ENCODE measurements at places on chromosomes 2 and 18.

DNA sequence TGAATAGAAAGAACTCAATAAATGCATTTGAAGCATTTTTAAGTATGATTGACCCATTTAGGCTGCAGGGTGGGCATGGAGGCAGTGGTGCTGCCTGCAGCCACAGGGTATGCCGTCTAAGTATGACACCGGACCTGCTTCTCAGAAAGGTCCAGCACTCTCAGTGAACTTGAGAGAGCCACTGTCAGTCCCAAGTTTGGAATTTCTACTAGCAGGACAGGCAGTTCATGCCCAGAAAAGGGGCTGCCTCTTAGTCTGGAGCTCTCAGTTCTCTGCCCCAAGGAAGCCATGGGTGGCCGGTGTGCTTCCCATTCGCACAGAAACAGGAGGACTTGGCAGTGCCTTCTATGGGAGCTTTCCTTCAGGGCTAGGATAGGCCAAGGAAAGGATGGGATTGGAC, 24.0 kb upstream of the MYCN start:
- no peak for DNase-seq

- DNase-seq: no peak
Observed at GRCh38 chr2:36300697-36301096, 54.9 kb upstream of the CRIM1 start.

DNA sequence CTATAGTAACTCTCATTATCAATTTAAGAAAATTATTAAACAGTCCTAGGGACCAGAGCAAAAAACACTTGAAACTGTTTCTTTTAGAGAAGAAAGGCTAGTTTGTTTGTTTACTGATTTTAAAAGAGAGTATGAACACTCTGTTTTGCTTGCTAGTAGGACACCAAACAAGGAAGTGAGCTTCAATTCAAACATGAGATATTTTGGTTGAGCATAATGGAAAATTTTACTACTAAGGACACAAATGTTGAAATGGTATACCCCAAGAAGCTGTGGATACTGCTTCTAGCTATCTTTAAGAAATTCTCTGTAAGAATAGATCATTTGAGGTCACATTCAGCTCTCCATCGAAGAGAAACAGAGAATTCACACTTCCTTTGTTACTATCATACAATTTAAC, 216.3 kb upstream of the SMAD7 start:
- DNase-seq: no peak

- DNase-seq: no peak
Observed at GRCh38 chr2:48126162-48126561, 219.9 kb upstream of the FBXO11 start.

DNA sequence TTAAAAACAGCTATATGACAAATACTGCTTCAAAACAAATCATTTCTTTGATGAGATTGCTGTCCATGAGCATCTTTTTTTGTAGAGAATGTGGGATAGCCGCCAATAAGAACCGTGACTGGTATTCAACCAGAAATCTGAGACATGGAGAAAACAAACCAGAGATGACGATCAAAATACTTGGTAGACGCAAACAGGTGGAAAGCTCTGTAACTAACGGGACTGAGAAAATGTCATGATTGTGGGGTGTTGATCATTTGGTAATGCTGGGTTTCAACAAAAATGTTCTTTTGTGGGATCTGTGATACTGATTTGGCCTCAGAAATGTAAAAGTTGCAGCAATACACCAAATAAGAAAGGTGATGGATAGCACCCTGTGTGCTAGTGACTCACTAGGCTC, 364.8 kb downstream of the NYAP2 start:
- no peak for DNase-seq

- DNase-seq: no peak
Observed at GRCh38 chr2:120367221-120367620, 21.3 kb downstream of the INHBB start.

- no peak for DNase-seq
Observed at GRCh38 chr2:80078290-80079036, 226.1 kb downstream of the LRRTM1 start.

DNA sequence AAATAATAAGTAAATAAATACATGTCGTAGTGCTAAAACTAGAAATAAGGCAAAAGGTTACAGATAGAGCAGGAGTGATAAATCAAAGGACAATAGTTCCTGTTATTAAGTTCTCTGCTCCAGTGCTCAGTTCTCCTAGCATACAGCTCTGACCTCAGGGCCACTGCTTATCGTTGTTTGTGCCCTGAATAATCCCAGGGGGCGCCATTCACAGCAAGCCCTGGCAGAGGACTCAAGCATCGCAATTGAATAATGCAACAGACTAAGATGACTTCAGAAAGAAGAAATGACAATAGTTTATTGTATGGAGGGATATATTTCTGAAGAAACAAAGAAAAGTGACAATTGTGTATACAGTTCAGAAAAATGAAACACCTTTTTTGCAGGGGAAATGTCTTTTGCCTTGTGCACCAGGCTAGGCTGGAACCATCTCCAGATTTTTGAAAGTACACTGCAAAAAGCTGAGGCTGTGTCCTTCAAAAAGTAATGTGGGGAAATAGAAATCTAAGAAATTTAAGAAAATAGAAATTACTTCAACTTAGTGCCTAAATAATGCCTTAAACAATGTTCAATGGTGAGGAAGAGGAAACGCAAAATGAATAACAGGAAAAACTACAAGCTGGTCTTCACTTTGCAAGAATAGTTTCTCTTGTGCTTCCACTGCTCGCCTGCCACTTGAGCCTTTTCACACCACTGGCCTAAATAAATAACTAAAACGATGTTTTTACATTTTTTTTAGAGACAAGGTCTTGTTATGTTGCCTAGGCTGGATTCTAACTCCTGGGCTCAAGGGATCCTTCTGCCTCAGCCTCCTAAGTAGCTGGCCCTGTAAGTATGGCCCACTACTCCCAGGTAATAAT, 19.0 kb upstream of the CCNYL1 start:
- peak; percentile 50 for DNase-seq

GRCh38 chr2:168694866-168695265, 107.6 kb upstream of the NOSTRIN start:
- DNase-seq: no peak

GRCh38 chr2:45033302-45033701, 24.1 kb upstream of the SIX2 start:
- no peak for DNase-seq

GRCh38 chr2:100126897-100127401, 15.4 kb downstream of the AFF3 start:
- no peak for DNase-seq

DNA sequence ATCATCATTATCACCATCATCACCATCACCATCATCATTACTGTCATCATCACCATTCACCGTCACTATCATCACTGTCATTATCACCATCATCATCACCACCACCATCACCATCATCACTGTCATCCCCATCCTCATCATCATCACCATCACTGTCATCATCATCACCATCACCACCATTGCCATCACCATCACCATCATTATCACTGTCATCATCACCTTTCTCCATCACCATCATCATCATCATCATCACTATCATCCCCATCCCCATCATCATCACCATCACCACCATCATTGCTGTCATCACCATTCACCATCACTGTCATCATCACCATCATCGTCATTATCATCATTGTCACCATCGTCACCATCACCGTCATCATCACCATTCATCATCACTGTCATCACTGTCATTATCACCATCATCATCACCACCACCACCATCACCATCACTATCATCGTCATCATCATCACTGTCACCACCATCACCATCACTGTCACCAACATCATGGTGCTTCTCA, 9.8 kb downstream of the HPCAL1 start:
- DNase-seq: no peak

DNA sequence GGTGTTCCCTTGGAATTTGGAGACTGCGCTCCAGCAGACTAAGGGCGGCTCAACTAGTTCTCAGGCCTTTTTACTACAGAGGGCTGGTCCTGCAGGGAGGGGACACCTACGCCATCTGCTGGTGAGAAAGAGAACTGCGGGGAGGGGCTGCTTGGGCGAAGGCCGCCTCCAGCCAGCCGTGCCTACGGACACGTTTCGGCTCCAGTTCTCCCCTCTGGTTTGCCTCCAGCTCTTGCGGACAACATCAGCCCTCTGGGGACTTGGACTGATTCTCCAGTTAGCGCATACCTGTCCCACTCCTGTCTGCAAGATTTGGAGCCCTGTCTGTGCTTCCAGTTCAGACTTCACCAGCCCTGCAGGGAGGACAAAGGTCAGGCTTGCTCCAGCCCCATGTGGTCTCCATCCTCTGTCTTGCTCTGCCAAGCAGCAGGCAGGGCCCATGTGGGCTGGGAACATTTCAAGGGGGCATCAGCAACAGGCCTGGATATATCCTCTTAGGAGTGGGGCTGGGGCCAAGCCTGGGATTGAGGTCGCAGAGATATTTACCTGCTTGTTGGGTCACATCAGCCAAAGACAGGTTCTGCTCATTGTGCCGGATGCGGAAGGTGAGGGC, 10.3 kb downstream of the PTPRN start:
- peak; percentile 91 for DNase-seq

DNA sequence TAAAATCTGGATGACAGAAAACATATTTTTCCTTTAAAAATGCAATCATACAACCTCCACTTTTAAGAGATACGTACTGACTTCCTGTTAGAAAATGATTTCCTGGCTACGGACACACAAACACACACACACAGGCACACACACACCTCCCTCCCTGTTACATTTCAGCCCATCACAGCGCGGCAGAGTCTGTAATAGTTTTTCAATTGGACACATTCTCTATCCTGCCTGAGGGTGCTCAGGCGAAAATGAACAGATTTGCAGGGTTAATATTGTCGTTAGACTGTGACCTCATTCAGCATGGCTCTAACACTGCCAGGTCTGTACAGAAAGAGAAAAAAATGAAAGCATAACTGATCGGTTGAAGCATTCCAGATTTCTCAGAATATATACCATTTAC, 45.0 kb downstream of the KCTD1 start:
- no peak for DNase-seq

DNA sequence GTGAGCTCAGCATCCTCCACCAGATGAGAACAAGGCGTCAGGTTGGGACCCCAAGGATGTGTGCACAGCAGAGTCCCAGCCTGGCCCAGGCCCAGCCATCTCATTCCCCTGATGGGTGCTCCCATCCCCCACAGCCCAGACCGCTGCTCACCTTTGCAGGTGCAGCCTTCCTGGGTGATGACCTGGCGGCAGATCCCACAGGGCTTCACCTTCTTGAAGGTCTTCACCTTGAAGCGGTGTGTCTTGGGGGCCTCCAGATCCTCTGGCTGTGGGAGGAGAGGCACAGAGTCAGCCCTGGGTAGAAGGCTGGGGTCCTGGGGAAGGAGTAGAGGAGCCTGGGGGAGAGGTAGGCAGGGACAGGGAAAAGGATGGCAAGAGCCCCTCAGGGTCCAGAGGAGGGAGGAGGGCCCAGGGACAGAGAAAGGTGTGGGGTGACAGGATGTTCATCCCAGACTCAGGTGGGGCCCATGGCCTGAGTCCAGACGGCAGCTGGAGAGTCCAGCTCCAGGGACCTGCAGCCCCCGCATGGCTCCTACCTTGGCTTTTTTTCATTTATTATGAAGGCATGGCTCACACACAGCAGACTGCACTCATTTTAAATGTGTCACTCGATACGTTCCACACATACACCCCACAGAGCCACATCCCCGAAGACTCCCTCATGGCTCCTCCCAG, 11.9 kb downstream of the TNS1 start:
- no peak for DNase-seq

DNA sequence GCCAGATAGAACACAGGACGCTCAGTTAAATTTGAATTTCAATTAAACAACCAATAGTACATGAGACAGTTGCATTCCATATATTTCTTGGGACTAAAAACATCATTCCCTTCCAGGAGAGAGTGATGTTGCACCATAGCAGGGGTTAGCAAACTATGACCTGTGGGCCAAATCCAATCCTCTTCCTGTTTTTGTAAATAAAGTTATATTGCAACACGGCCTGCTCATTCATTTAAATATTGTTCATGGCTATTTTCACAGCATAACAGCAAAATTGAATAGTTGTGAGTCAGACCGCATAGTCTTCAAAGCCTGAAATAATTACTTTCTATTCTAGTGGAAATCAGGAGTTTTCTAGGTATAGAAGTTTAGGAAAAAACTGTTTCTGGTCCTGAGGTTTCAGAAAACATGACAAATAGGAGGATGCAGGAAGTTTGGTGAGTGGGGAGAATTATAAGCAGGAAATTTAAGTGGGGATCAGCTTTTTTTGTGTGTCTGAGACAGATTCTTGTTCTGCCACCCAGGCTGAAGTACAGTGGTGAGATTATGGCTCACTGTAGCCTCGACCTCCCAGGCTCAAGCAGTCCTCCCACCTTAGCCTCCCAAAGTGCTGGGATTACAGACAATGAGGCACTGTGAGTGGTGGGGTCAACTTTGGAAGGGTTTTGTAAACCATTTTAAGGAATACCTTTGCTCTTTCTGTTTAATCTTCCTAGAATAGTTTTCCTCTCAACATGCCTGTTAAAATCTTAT, 131.5 kb downstream of the SOCS6 start:
- DNase-seq: no peak

- no peak for DNase-seq
Observed at GRCh38 chr2:241817126-241817820, 8.3 kb downstream of the NEU4 start.

DNA sequence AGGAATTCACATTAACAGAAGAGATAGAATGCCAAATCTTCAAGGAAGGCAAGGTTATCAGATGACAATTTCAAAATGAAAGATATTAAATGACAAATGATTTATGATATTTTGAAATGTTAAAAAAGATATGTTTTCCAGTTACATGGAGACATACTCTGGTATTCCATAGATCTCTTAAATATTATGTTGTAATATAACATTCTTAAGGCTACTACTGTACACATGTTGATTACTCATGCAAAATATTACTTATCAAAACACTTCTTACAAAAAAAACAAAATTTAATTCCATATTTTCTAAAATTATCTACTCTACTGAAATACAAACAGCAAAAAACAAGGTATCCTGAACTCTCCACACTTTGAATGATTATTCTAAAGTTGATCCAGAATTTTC, 22.9 kb downstream of the RTTN start:
- DNase-seq: no peak

DNA sequence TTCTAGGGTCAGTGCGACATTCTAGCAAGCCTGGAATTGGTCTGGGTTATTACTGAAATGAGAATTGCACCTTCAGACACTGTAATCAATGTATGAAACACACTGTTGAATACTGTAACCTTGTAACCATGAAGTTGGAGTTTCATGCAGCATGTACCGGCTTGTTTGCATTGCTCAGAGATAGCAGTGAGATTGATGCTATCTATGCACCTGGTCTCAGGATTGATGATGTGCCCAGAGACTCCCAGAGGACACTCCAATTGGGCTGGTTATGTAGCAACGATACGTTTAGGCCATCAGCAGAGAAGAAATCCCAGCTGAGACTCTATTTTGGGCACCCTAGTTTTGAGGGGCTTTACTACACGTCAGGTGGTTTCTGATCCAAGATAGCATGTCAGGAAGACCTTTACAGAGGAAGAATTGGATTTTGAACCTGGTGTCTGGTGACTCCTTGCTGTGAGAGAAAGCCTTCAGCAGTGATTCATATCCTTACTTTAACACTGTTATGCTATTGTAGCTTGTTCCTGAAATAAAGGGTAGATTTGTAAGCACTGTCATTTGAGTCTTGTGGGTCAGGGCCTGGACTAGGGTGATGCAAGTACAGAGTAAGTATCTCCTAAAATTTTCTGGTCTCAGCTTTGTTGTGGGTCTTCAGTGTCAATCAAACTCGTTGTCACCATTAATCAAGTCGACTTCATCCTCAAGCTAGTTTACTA, 305.1 kb upstream of the GULP1 start:
- DNase-seq: no peak
